ENCODE measurements at places on chromosomes 4 and X. TPM values are rescaled to one million over a fixed set of nuclear protein-coding genes. Genes with fewer than 3 reads are reported as not detected.
A peak's percentile ranks its signal among the peaks of the same experiment; 100 is the strongest.

GRCh38 chr4:7900334-7900909, 39.2 kb downstream of the AFAP1 start:
- no peak for DNase-seq

DNA sequence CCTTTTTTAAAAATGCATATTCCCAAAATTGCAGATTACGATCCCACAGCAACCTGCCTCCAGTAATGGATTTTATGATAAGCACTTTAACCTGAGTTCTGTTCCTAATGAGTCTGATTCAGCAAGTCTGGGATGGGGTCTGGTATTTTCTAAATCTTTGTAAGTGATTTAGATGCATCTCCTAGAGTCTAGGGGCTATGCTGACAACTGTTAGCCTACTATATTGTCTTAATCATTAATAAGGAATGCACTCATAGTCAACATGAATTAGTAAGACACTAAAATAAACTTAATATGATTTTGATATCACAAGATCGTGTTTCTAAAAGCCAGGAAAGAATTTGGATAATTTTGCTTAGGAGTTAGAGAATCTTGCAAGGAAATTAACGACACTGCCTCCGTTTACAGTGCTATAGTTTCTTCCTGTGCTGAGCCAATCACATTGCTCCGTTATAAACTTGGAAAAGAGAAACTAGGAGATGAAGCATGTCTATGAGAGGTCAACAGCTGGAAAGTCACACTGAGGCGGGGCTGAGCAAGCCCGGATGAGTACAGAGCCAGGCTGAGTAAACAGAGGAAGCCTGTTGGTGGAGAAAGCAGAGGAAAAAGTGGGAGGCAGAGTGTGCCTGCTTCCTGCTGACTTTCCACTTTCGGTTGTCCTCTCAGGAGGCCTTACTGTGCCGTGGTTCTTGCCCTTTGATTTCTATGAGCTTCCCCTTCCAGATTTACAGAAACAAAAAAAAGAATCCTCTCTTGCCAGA, 5.4 kb downstream of the SCARB2 start:
- peak; percentile 83 for DNase-seq

Gene MAGEB17
- total RNA-seq = not detected

Gene TIMM8A
- 8.2 TPM for total RNA-seq

DNA sequence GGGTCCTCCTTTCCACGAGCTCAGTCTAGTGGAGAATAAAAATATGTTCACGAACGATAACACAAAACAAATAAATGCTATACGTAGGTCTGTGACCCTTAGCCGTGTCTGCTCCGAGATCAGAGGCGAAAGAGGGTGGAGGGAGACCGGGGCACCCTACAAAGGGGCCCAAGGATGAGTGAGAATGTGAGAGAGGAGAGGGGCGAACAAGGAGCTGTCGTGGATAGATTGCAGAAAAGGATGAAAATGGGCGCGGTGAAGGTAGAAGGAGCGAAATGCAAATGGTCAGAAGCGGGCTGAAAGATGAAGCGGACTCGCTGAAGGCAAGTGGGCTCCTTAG, 6.2 kb upstream of the ZBTB33 start:
- no peak for DNase-seq
